ENCODE measurements at places on chromosomes 3 and 15.

DNA sequence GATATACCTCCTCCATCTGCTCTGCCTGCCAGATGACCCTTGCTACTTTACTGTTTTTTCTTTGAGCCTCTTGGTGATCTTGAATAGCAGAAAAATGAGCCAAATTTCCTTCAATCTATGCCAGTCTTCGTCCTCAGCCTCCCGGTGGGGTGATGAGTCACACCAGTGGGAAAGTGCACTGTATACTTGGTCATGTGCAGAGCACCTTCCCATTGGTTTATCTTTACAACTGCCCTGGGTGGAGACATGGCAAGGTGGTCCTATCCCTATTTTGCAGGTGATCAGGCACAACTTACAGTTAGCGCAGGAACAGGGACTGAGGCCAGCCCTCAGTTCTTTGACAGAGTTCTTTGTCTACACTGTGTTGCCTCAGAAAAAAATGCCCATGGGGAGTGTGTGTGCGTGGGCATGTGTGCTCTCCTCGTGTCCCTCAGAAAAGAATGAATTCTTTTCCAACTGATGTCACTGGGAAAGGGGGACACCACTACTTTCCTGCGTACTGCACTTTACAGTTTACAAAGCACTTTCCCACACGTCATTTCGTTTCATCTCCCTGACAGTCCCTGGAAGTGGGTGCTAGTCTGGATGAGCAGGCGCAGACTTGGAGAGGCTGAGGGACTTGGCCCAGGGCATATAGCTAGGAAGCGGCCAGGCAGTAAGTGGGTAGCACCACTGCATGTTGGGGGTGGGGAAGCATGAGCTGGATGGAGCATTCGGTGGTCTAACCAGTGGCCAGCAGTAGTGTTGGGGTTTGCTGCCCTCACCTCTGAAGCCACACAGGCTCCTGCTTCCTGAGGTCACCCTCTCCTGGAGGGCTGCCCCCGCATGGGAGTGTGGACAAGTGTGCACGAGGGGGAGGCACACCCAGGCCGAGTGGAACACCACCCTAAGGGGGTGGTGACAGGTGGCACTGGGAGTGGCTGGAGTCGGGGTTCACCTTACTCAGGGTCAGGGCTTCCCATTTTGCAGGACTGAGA, 24.1 kb downstream of the SMAD3 start:
- DNase-seq: no peak

- no peak for DNase-seq
Observed at GRCh38 chr3:159789742-159790635, 198.6 kb upstream of the IL12A start.

GRCh38 chr15:41678742-41679141, 18.5 kb downstream of the MGA start:
- DNase-seq: no peak

DNA sequence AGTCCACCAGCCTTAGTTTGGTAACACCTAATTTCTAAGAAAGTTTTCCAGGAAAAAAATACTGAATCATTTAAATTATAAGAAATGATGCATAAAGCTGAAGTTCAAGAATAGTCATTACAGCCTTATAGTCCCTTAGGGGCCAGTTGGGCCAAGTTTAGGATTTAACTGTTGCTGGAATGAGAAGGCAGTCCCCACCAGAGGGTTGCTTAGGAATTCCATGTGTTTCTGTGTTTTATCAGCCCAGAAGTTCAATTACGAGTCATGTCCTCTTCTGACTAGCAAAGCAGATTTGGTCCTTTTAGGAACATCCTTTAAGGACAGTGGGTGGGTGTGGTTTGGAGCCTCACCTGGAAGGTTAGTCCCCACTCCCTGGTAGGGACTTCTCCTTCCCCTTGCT, 57.0 kb upstream of the NR2E3 start:
- no peak for DNase-seq

GRCh38 chr3:116512281-116512680, 67.0 kb upstream of the LSAMP start:
- DNase-seq: no peak

GRCh38 chr3:31341130-31341529, 191.6 kb upstream of the STT3B start:
- DNase-seq: no peak

DNA sequence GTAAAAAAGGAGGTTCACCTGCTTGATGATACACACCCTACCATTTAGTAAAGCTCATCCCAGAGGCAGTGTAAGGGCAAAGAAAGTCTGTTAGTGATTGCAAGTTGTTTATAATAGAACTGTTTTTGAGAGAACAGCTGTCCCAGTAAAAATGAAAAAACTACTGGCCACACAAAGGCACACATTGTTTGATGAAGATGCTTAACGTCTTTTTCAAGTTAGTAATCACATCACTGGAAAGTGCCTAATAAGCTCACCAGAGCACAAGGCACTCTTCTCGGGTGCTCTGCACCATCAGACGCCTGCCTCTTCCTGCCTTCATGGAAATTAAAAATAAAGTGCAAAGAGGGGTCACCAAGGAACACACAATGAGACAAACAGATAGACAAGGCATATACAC, 186.9 kb downstream of the PDZRN3 start:
- no peak for DNase-seq

GRCh38 chr15:69815793-69816192, 281.9 kb downstream of the TLE3 start:
- no peak for DNase-seq
